Endodermal cell (in vitro differentiated cells): ENCODE measurements at places on chromosomes 13 and 19. TPM values are rescaled to one million over a fixed set of nuclear protein-coding genes. Genes with fewer than 3 reads are reported as not detected.

Gene SPRED3
- 3.7 and 5.3 TPM in 2 replicates for total RNA-seq

Gene IGFL3
- 0.38 and 0.88 TPM in 2 replicates for total RNA-seq

Gene ZNF443
- 11.6 and 14.3 TPM in 2 replicates for total RNA-seq

Gene CASP14
- not detected in 2 replicates for total RNA-seq

Gene TPTE2
- not detected in 3 replicates for total RNA-seq

Gene MAMSTR
- total RNA-seq = 2.3 to 3.5 TPM (median 2.6 TPM) in 3 replicates

Gene EXOC3L2
- total RNA-seq = 0.11 to 6.8 TPM (median 0.32 TPM) in 3 replicates

Gene RNF17
- total RNA-seq = not detected in 2 replicates

Gene CDX2
- total RNA-seq = not detected in 3 replicates

Gene AMER2
- 0.02 and 0.14 TPM in 2 replicates for total RNA-seq

Gene CALR3
- 0.27 to 0.35 TPM in 2 of 3 replicates, not detected in the other for total RNA-seq

DNA sequence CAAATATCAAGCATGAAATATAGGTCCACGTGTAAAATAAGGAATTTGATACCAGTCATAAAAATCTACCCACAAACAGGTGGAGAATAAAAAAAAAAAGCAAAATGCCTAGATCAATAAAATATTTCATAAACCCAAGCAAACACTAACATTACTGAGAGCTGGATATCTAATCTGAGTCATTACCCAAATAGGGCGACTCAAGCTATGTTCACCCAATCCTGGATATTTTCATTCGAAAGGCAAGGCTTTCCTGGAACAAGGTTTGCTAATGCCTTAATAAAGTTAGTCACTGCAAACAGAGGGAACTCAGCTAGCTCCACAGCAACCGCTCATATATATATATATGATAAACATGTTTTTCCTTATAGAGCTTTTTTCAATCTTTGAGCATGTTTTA, 33.5 kb upstream of the TM9SF2 start:
- H3K36me3 ChIP-seq = no peaks in the 10 kb centered on the region
- no peak overlapping the region for H3K27ac ChIP-seq
- H3K4me3 ChIP-seq = no peak overlapping the region
- no peaks in the 10 kb centered on the region for H3K27me3 ChIP-seq

- peaks cover 4% of the 10 kb centered on the region for H3K27me3 ChIP-seq
- H3K36me3 ChIP-seq = no peaks in the 10 kb centered on the region
- no peaks in the 10 kb centered on the region for H3K4me1 ChIP-seq
- DNase-seq = no peak
- no peak overlapping the region for H3K4me3 ChIP-seq
These were observed 405.9 kb downstream of the ZNF536 start for GRCh38 chr19:30778061-30778460.

GRCh38 chr19:7067716-7068115, 1.8 kb upstream of the ZNF557 start:
- no peak for DNase-seq
- no peaks in the 10 kb centered on the region for H3K27me3 ChIP-seq
- H3K27ac ChIP-seq = no peak overlapping the region
- H3K4me3 ChIP-seq = no peak overlapping the region

GRCh38 chr19:39795001-39795400, 16.3 kb downstream of the LEUTX start:
- no peaks in the 10 kb centered on the region for H3K36me3 ChIP-seq
- H3K4me3 ChIP-seq = no peak overlapping the region
- DNase-seq = no peak
- H3K27ac ChIP-seq = no peak overlapping the region
- no peaks in the 10 kb centered on the region for H3K4me1 ChIP-seq

DNA sequence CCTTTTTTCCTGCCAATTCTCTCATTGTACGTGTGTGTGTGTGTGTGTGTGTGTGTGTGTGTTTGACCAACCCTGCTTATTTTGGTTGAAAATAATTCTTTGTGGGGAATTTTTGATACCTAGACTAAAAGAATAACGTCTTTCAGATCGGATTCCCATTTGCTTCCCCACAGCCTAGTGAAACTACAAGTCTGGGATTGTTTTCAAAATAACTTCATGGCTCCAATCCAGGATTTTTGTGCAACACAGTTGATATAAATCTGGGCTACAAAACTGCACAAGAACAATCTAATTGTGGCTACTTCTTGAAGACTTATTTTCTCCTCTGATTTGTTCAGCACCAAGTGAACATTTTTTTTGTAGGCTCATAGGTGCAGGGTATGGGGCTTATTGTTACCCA, 332.8 kb upstream of the MIR17HG start:
- no peak for DNase-seq
- no peak overlapping the region for H3K27ac ChIP-seq
- H3K4me3 ChIP-seq = no peak overlapping the region
- no peaks in the 10 kb centered on the region for H3K4me1 ChIP-seq
- H3K36me3 ChIP-seq = no peaks in the 10 kb centered on the region

- H3K27me3 ChIP-seq = no peaks in the 10 kb centered on the region
- H3K36me3 ChIP-seq = no peaks in the 10 kb centered on the region
- DNase-seq = no peak
These were observed 420.7 kb downstream of the PCDH9 start for GRCh38 chr13:66809485-66809884.

- H3K36me3 ChIP-seq = peaks cover 14% of the 10 kb centered on the region
- no peak overlapping the region for H3K27ac ChIP-seq
- H3K4me1 ChIP-seq = peaks cover 13% of the 10 kb centered on the region
- no peak for DNase-seq
These were observed 2.0 kb downstream of the ZNF581 start for GRCh38 chr19:55645512-55645881.

DNA sequence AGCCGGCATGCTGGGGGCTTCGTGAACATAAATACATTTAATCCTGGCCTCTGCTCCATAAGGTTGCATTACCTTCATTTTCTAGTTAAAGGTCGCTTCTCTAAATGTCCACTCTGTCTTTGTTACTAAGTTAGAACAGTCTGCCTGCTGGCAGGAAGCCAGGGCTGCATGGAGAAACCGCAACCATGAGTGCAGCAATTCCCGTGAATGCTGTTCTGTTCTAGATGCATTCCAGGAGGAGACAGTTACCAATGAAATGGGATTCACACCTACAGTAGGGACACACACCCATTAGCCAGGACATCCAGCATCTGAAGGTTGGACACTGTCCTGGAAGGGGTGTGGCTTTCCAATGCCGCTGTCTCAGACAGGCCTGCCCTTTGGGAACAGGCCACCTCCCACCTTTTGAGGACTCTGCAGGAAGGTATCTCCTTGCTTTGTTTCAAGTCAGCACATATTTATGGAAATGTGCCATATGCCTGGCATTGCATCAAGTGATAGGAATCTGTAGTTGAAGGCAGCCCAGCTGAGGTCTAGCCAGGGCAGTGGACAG, 129.7 kb downstream of the SLC7A1 start:
- H3K4me3 ChIP-seq = no peak overlapping the region
- H3K36me3 ChIP-seq = no peaks in the 10 kb centered on the region
- H3K27me3 ChIP-seq = no peaks in the 10 kb centered on the region
- H3K27ac ChIP-seq = no peak overlapping the region
- no peak for DNase-seq

DNA sequence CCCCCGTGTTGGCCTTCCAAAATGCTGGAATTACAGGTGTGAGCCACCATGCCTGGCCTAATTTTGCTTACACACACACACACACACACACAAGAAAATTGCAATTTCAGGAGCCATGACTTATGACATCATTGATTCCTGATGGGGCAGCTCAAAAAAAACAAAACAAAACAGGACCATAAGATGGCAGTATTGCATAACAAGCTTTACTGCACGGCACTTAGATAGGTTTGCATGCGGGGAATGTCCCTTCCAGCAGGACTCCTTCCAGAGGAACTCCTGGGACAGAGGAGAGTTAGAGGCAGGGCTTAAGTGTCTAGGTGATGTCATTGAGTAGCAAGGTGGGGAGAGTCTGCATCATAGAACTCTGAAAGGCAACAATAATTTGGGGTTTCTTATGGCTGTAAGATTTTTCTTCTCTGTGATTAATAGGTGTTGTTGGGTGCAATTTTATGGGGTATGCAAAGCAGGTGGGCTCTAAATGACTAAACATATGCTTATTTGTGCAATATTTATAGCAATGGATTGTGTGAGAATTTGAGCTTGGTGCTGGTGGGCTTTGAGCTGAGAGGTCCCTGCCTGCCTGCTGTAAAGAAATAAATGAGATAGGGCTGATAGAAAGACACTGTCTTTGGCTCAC, 9.0 kb upstream of the ACSBG2 start:
- H3K27me3 ChIP-seq = no peaks in the 10 kb centered on the region
- no peaks in the 10 kb centered on the region for H3K4me1 ChIP-seq
- H3K27ac ChIP-seq = no peak overlapping the region

- H3K27ac ChIP-seq = no peak overlapping the region
- H3K4me3 ChIP-seq = no peak overlapping the region
- no peak for DNase-seq
- no peaks in the 10 kb centered on the region for H3K36me3 ChIP-seq
- no peaks in the 10 kb centered on the region for H3K4me1 ChIP-seq
- H3K27me3 ChIP-seq = no peaks in the 10 kb centered on the region
These were observed 72.2 kb downstream of the UFM1 start for GRCh38 chr13:38421590-38422560.

DNA sequence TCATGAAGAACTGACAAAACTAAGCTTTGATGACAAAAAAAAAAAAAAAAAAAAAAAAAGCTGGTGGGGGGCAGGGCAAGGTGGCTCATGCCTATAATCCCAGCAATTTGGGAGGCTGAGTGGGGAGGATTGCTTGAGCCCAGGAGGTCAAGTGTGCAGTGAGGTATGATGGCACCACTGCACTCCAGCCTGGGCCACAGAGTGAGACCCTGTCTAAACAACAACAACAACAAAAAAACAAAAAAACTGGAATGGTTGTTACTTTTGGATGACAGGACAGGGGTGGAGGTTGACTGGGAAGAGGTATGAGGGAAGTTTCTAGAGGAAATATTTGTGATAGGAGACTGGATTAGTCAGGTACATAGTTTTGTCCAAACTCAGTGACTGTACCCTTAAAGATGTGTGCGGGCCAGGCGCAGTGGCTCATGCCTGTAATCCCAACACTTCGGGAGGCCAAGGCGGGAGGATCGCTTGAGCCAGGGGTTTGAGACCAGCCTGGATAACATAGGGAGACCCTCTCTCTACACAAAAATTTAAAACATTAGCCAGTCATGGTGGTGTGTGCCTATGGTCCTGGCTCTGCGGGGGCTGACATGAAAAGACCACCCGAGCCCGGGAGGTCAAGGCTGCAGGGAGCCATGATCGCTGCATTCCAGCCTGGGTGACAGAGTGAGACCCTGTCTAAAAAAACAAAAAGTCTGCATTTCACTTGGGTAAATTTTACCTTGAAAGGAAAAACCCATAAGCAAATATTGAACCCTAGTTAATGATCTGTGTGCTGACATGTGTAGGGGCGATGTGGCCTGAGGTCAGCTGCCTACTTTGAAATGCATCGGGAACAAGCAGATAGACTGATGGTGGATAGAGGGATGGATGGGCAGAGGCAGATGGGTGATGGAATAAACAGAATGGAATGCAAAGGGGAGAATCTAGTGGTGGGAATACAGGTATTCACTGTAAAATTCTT, 37.0 kb downstream of the CERS4 start:
- no peaks in the 10 kb centered on the region for H3K27me3 ChIP-seq
- no peak for DNase-seq
- no peaks in the 10 kb centered on the region for H3K4me1 ChIP-seq
- no peak overlapping the region for H3K4me3 ChIP-seq
- no peak overlapping the region for H3K27ac ChIP-seq

- no peaks in the 10 kb centered on the region for H3K27me3 ChIP-seq
- H3K36me3 ChIP-seq = no peaks in the 10 kb centered on the region
- no peaks in the 10 kb centered on the region for H3K4me1 ChIP-seq
- DNase-seq = no peak
- no peak overlapping the region for H3K27ac ChIP-seq
- no peak overlapping the region for H3K4me3 ChIP-seq
These were observed 43.6 kb upstream of the UBAC2 start for GRCh38 chr13:99157046-99157445.

GRCh38 chr13:110560601-110561343, 750 bp downstream of the RAB20 start:
- no peaks in the 10 kb centered on the region for H3K4me1 ChIP-seq
- H3K27ac ChIP-seq = no peak overlapping the region
- peak overlapping the region; percentile 98 for H3K4me3 ChIP-seq

DNA sequence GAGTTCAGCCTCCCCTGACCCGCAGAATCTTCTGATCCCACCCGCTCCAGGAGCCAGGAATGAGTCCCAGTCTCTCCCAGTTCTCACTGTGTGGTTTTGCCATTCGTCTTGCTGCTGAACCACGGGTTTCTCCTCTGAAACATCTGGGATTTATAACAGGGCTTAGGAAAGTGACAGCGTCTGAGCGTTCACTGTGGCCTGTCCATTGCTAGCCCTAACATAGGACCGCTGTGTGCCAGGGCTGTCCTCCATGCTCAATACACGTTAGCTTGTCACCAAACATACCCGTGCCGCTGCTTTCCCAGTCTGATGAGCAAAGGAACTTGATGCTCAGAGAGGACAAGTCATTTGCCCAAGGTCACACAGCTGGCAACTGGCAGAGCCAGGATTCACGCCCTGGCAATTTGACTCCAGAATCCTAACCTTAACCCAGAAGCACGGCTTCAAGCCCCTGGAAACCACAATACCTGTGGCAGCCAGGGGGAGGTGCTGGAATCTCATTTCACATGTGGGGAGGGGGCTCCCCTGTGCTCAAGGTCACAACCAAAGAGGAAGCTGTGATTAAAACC, 1.1 kb upstream of the APOE start:
- peak; percentile 82 for DNase-seq
- peaks cover 6% of the 10 kb centered on the region for H3K4me1 ChIP-seq
- H3K36me3 ChIP-seq = peaks cover 42% of the 10 kb centered on the region
- H3K27ac ChIP-seq = no peak overlapping the region

DNA sequence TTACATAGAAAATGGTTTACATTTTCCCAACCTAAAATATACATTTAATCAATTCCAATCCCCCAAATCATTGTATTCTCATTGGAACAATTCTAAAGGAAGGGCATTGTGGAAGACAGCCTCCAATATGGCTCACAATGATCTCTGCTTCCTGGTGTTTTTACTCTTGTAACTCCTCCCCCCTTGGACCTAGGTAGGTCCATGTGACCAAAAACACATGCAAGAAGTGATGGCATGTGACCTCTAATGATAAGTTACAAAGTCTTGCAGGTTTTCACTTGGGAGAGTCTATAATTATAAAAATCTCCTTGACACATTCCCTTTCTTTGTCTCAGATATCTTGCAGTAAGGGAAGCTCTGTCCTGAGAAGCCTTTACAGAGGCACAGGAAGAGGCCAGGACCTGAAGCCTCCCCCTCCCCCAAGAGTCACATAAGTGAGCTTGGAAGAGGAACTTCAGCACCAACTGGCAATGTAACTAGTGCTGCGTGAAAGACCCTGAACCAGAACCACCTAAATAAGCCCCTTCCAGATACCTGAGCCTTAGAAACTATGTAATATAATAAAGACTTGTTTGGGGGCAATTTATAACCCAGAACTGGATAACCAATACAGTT, 816.2 kb upstream of the ATXN8OS start:
- no peak overlapping the region for H3K4me3 ChIP-seq
- H3K27ac ChIP-seq = no peak overlapping the region
- no peaks in the 10 kb centered on the region for H3K36me3 ChIP-seq
- DNase-seq = no peak
- no peaks in the 10 kb centered on the region for H3K4me1 ChIP-seq

GRCh38 chr13:29702912-29703351, 107.4 kb upstream of the SLC7A1 start:
- H3K36me3 ChIP-seq = no peaks in the 10 kb centered on the region
- no peaks in the 10 kb centered on the region for H3K4me1 ChIP-seq
- H3K27ac ChIP-seq = no peak overlapping the region
- no peaks in the 10 kb centered on the region for H3K27me3 ChIP-seq
- peak; percentile 79 for DNase-seq
